ENCODE measurements at places on chromosomes 5 and 9.

DNA sequence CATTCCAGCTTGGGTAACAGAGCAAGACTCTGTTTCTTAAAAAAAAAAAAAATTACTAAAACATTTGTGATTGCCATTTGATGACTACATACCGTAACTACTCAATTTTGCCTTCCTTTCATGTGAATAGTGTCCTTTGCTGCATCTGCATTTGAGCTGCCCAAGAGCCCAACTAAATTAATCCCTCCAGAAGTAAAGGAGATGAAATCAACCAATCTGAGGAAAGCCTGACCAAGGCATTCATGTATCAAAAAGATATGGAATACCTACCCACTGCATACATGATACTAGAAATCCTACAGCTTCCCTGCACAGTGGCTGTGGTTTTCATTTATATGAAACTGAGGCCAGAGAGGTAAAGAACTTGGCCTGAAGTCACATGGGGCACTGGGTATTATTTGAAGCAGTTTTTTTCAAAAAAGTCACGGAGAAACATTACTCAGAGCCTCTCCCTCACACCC is 177.5 kb downstream of the AOPEP start:
- no peak for DNase-seq

DNA sequence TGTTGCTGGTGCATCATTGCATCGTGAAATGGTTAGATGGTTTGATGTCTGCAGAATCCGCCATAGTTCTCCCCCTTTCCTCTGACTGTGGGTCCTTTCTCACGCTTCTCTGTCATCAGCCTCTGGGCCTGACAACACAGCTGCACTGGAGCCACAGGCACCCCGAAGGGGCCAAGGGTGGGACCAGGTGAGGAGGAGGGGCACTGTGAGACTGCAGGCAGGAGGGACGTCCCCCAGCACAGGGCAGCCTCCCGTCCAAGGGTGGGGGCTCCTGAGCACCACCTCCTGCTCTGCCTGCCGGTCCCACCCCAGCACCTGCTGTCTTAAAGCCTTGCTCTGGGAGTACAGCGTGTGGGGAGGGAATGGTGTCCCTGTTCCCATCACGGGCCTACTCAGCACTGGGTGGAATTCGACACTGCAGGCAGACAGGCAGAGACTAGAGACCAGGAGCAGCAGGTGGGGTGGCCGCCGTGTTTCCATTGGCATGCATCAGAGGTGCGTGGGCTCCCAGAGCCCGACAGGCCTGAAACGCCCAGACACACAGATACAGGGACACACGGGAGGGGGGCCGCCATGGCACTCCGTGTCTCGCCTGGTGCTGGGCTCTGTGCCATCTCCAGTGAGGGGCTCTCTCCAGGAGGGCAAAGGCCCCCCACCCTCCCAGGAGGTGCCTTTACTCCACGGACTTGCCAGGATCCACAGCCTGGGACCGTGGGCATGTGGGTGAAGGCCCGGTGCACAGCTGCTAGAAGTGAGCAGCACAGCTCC is 15.0 kb downstream of the CACNA1B start:
- DNase-seq, result no peak

- no peak for DNase-seq
Observed at GRCh38 chr5:33852319-33852718, 39.5 kb downstream of the ADAMTS12 start.

- DNase-seq, result no peak
Observed at GRCh38 chr5:175878544-175879438, 7.4 kb downstream of the CPLX2 start.

- no peak for DNase-seq
Observed at GRCh38 chr5:134103998-134104654, 10.4 kb upstream of the TCF7 start.

- no peak for DNase-seq
Observed at GRCh38 chr5:23389291-23390101, 117.9 kb upstream of the PRDM9 start.

- DNase-seq, result peak; percentile 43
Observed at GRCh38 chr9:10366171-10366779, 246.5 kb downstream of the PTPRD start.

- no peak for DNase-seq
Observed at GRCh38 chr9:84974258-84974657, 304.7 kb downstream of the NTRK2 start.

GRCh38 chr5:140801494-140801841 is 611 bp downstream of the PCDHA3 start:
- DNase-seq, result no peak

DNA sequence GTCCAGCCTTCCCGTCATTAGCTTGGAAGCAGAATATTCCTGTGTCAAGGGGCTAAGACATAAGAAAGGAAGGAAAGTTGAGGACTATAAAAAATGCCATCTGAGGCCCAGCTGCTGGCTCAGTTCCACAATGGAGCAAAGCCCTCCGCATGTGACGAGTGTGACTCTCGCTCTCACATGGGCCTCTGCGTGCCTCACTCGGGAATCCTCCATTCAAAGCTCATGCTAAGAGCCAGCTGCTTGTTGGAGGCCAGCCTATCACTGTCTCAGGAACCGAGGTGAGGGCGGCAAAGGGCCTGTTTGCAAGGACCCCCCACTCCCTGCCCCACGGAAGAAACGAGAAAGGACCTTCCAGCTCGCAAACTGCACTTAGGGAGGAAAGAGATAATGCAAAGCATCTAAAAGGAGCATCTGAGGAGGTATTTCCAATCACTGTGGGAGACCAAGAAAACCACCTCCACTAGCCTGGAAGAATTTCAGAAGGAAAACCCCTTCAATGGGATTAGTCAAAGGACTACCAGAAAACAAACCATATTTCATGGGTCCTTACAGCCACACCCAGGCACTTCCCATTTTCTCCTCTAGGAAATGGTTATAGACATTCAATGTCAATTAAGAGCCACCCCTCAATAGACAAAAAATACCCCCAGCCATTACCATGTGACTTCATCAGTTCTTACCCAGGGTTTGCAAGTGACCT is 95.3 kb downstream of the PRRT1B start:
- DNase-seq, result no peak

GRCh38 chr5:90017239-90017638 is 392.3 kb downstream of the CETN3 start:
- DNase-seq, result no peak

GRCh38 chr5:4520559-4520958 is 619.6 kb upstream of the ADAMTS16 start:
- DNase-seq, result no peak

GRCh38 chr5:91072881-91073280 is 310.2 kb downstream of the ARRDC3 start:
- no peak for DNase-seq

DNA sequence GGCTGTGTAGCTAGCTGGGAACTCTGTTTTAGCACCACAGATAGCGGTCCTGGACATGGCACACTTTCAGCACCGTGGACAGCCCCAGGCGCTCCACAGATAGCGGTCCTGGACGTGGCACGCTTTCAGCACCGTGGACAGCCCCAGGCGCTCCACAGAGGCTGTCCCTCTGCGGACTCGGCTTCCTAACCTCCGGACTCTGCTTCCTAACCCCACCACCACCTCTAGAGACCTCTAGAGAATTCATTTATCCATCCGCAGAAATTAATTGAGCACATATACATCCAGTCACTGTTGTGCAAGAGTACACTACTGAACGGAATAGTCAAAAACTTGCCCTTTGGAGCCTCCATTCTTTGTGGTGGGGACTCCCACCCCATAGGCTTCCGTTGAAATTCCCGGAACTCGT is 27.4 kb downstream of the UNC5A start:
- DNase-seq, result peak; percentile 77

- DNase-seq, result peak; percentile 25
Observed at GRCh38 chr9:385818-386398, 171.2 kb downstream of the DOCK8 start.

DNA sequence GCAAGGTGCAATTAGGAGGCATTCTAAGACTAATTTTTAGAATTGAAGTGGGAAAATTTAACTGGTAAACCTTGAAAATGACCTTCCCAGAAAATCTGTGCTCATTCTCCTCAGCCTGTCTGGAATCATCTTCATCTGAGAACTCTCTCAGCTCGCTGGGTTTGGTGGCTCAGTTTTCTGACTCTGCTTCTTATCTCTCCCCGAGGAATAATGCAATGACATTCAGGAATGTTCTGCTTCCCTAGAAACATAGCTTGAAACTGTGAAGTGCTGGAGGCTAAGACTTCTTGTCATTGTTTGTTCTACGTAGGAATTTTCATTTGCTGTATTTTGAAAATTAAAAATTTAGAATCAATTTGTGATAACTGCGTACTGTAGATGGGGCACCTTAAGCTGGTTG is 86.6 kb downstream of the KCNN2 start:
- no peak for DNase-seq

GRCh38 chr5:17157294-17157693 is 60.1 kb upstream of the BASP1 start:
- DNase-seq, result no peak

DNA sequence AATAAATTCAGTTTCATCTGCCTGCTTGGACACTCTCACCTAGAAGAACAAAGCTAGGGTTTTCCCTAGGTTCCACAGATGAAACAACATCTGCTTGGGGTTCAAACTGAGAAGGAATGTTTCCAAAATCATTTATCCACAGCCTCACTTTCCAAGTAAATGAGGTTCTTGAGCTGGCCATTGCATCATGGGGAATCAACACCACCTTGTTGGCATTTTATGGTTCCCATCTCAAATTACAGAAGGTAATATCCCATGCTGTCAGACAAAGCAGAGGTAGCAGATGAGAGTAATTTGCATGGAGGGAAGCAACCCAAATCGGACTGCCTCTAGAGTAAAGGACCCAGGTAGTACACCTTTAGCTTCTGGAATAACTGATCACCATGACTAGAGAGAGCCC is 10.5 kb upstream of the NR4A3 start:
- DNase-seq, result no peak

DNA sequence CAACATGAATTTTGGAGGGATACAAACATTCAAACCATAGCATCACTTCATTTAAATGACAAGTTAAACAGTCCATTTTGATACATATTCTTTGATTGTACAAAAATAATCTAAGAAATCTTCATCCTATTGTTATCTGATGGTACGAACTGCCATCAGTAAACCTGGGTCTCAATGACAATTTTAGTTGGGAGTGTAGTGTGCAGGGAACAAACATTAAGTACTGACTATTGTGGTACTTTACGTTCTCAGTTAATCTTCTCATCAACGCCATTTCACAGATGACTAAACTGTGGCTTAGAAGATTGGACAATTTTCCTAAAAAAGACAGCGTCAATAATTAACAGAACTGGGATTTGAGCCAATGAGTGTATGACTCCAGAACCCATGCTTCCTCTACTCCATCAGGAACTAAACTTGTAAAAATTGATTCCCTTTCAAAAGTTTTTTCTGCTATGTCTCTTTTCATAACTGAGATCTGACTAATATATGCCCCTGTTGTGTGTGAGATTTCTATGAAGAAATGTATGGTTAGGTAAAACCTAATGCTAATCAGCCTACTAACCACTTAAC is 21.1 kb downstream of the TNPO1 start:
- DNase-seq, result no peak

GRCh38 chr5:157540707-157541446 is 34.7 kb downstream of the ADAM19 start:
- DNase-seq, result no peak

- DNase-seq, result peak; percentile 70
Observed at GRCh38 chr9:36023260-36024048, 13.3 kb upstream of the RECK start.

DNA sequence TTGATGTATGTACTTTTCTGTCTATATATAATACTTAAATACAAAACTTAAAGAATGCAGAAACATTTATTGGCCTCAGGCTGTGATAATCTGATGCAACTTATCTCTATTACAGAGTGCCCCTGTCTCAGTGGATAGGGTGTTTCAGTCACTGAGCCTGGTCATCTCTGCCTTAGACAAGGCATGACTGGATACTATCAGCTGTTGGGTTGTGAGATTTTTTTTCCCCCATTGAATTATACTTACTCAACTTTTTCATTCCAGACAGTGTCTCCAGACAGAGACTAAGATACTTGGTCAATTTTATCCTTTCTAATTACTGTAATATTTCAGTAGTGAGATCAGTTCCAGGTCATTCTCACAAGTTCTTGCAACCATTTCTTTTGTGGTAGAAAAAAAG is 26.7 kb downstream of the XRCC4 start:
- DNase-seq, result no peak

DNA sequence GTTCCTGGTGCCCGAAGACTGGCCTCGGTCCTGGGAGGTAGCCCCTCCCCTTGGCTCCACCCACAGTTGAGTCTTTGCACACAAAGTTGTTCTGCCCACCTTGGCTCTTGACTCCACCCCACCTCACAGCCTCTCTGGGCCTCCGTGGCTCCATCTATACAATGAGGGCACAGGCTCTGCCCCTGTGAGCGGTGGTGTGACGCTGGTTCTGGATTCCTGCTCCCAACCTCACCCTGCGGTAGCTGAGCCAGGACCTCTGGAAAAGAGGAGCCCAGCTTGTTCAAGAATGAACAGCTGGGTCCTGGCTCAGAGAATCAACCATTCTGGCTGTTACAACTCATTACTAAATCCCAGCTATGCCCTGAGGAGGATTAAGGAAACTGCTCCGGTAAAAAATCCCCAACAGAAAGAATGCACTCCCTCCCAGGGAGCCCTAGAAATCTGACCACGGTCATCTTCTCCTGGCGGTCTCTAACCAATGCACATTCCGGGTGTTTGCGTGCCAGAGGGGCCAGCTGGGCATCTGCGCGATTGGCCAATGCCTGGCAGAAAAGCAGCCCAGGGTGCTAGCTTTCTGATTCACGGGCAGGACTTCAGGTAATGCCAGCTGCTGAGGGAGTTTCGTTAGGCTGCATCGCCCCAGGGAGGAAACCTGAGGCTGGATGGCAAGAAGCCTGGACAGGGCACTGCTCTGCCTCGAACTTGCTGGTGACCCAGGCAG is 9.9 kb upstream of the GRHPR start:
- no peak for DNase-seq

DNA sequence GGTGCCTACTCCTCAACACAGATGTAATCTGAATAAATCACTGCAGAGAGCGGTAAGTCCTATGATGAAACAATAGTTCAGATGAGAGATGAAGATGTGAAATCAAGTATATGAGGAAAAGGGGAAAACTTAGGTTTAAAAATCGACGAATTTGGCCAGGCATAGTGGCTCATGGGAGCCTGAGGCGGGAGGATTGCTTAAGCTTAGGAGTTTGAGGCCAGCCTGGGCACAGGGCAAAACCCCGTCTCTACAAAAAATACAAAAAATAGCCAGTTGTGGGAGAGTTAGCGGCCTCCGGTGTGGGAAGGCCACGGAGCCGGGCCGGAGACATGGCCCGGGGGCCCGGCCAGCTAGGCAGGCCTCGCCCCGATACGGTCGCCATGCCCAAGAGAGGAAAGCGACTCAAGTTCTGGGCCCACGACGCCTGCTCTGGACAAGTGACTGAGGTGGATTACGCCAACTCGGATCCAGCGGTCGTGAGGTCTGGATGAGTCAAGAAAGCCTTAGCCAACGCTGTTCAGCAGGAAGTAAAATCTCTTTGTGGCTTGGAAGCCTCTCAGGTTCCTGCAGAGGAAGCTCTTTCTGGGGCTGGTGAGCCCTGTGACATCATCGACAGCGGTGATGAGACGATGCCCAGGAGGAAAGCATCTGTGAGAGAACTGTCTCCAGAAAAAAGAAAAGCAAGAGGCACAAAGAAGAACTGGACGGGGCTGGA is 62.8 kb upstream of the SUB1 start:
- DNase-seq, result peak; percentile 77
